Activated CD4-positive, alpha-beta memory T cell treated with anti-CD3 and anti-CD28 coated beads, Interleukin-2, amount 10 ng/mL, durations not matched to agents 7 days and 5 days (primary cell): ENCODE measurements at places on chromosomes 1 and 21.

DNA sequence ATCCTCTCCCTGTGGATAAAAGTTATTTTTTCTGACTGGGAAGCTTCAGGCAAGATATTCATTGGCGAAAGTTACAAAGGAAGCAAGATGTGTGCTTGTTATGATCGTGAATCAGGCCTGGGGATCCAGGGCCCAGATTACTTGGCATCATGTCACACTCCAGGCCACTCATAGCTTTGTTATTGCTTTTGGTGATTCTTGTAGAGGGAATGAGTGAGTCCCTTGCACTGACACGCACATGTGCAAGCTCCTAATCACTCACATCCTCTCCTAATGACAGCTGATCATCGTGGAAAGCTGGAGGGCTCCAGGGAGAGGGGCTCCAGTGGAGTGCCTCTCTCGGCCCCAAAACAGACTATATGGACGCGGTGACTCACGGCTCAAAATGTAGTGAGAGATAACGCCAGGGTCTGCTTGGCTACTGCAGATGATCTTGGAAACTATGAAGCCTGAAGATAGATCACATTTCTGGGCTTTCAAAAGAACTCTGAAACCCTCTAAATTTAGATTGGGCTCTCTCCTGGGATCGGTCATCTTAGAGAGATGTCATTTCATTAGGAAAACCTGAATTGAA, 481.1 kb upstream of the USP24 start:
- DNase-seq: no peak

DNA sequence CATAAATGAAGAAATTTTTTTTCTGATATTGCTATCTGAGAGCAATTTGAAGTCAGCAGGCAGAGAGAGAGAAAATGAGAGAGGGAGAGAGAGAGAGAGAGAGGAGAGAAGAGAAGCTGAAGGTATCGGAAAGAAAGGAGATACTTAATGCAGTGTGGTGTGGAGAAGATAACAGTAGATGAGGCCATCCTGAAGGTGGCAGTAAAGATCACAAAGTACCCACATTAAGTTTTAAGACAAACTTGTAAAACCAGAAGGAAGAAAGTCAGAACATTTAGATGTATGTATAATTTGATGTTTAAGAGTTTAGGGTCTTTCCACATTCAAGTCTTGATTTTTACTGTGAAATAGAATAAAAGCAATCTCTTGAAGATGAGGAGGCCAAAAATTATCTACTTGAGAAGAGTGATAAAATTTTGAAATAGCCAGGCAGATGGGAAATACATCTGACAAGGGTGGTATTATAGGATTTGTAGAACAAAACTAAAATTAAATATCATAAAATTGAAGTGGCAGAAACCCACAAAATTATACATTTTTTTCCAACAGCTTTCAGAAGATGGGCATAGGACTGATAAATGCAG, 1753.4 kb downstream of the MRPL39 start:
- no peak for DNase-seq

DNA sequence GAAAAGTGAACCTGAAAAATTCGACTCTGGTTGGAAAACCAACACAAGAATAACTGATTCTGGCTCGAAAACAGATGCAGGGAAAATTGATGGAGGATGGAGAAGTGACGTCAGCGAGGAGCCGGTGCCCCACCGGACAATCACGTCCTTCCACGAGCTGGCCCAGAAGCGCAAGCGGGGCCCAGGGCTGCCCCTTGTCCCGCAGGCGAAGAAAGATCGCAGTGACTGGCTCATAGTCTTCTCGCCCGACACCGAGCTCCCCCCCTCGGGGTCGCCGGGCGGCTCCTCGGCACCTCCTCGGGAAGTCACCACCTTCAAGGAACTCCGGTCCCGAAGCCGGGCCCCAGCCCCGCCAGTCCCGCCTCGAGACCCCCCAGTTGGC, 1.9 kb downstream of the RUSC1 start:
- peak; percentile 32 for DNase-seq

DNA sequence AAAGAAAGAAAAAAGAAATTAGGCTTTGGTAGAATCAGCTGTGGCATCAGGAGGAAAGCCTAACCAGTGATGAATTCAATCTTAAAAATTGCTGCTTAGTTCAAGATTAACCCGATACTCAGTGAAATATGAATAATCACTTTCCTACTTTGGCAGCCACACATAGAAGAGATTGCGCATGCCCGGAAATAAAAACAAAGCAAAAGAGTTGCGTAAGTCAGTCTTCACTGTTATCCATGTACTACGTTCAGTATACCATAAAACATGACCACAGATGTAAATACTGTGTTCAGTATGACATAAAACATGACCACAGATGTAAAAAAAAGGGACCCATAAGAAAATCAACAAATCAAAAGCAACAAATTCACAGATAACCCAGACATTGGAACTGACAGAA, 19.2 kb downstream of the CD1D start:
- no peak for DNase-seq

DNA sequence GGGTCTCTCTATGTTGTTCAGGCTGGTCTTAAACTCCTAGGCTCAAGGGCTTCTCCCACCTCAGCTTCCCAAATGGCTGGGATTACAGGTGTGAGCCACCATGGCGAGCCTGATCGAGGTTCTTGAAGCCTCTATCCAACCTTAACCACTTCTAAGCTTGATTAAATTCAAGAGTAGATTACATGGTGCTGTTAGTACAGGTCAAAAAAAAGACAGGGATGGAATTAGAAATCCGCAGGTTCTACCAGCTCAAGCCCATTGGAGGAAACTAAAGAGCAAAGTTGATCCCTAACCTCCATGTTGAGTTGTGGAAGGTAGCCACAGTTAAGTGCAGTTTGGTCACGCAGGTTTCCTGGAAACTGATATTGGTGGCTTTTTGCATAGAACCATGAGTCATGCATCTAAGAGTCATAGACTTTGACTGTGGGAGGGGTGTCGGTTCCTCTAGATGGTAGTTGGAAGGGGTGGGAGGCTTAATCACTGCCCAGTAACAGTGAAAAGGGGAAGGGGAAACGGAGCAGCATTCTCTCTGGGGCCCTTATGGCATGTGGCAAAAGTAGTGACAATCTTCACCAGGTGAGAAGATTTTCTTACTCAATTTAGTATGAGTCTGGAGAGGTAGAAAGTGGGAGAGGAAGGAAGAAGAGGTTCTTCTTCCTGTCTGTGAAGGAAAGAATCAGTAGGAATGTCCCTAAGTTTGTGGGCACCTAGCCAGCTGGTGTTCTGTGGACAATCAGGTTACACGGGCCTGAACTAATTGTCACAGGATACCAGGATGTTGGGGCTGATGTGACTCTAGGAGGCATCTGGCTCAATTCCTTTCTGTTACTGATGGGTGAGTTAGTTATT, 7.0 kb downstream of the CD53 start:
- DNase-seq: peak; percentile 82

GRCh38 chr1:231541842-231542241, 13.4 kb downstream of the TSNAX start:
- DNase-seq: no peak

- DNase-seq: no peak
Measured at GRCh38 chr1:150178548-150178947, 28.8 kb downstream of the PLEKHO1 start.

- no peak for DNase-seq
Measured at GRCh38 chr1:184471686-184472085, 84.9 kb downstream of the C1orf21 start.

GRCh38 chr1:22075718-22076117, 23.2 kb downstream of the CDC42 start:
- no peak for DNase-seq

GRCh38 chr1:67890857-67891256, 57.6 kb upstream of the GNG12 start:
- no peak for DNase-seq

DNA sequence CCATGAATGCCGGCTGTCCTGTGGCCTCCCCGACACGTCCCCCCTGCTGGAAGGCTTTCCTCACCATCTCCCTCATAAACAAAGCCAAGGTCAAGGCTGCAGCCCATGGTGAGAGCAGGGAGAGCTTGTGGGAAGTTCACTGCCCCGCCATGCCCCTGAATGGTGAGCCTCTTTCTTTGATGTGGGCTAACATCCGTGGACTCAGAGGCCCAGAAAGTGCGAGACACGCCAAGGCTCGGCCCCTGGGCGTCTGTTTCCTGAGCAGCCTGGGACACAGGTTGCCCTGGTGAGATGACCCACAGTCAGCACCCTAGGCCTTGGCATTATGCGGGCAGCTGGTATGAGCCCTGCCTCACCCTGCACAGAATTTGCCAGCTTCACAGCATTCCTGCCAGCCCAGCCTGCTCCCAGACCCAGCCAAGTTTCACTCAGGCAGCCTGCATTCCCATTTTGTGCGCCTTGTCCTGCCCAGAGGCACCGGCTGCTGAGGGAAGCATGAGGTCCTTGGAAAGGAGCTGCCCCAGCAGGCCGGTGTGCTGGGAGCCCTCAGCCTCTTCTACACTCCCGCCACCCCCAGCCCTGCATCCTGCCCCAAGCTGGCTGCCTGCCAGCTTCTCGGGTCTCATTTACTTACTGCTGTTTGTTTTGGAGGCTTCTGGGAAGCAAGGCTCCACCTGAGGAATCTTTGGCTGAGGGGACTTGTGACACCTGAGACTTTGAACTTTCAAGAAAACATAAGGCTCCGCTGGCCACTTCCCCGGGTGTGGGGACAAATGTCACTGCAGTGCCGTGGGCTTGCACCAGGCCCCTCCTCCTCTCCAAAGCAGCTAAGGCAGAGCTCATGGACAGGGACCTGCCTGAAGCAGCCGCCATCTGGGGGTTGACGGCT, 31.9 kb downstream of the NEK2 start:
- DNase-seq: peak; percentile 26

DNA sequence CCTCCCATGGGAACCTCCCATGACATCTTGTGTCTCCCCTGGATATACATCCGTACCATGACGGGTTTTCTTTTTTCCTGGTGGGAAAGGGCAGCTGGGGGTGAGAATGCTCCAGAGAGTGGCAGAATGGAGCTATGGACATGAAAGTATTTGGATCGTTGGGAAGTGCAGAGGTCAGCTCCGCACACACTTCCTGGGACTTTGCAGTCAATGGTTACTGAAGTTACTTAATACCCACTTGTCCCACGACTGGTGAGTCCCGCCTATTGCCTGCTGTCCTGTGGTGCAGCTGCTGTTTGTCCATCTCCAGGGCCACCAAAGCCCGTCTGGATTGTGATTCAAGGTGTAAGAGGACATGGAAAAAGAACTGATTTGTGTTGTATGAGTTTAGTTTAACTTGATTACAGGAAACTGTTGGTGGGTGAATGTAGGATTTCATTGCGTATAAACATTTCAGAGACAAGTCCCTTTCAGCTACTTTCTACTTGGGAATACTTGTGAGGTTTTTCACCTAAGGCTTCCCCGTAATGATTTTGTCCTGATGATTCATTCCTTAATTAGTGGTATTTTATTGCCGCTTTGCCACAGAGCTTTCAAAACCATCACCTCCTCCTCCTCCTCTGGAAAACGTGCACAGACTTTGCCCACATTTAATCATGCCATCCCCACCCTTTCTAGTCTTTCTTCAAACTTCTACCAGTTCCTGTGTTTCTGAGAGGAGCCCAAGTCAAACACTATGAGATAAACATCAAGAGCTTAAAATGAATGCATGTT, 308.8 kb downstream of the KIF26B start:
- DNase-seq: no peak

DNA sequence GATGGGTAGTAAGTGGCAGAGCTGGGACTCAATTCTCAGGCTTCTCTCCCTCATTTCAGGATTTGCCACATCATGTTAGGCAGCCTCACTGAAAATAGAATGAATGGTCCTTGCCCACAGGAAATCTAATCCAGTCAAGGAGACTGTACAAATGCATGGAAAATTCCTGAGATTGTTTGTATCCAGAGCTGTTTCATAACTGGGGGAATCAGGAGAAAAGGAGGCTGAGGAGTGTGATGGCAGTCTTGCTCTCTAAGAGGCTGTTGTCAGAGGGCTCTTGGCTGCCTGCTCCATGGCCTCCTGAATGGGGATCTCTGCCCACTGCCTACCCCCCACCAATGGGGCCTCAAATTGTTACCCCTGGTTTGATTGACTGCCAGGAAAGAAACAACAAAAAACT, 141.9 kb upstream of the TNR start:
- no peak for DNase-seq

DNA sequence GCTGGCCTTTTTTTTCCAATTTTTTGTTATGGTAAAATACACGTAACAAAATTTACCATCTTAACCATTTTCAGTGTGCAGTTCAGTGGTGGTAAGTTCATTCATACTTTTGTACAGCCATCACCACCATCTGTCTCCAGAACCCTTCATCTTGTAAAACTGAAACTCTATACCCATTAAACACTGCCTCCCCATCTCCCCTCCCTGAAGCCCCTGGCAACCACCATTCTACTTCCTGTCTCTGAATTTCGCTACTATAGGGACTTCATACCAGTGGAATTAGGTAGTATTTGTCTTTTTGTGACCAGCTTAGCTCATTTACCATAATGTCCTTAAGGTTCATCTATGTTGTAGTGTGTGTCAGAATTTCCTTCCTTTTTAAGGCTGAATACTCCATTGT, 8.7 kb downstream of the PKNOX1 start:
- peak; percentile 18 for DNase-seq

- DNase-seq: no peak
Measured at GRCh38 chr1:153741986-153742385, 14.1 kb downstream of the INTS3 start.

- DNase-seq: no peak
Measured at GRCh38 chr1:21831454-21831970, 19.4 kb downstream of the LDLRAD2 start.

DNA sequence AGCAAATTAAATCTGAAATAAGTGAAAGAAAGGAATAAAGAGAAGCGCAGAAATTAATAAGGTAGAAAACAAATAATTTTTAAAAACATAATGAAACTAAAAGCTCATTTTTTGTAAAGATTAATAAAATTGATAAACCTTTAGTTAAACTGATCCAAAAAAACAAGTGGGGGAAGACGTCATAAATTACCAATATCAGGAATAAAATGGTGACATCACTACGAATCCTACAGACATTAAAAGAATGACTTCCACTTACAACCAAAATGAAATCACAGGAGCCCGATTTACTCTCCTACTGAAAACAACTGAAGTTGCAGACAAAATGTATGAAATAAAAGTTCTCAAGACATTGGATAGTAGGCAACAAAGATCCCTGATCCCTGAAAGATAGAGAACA, 68.1 kb upstream of the IFFO2 start:
- DNase-seq: no peak

DNA sequence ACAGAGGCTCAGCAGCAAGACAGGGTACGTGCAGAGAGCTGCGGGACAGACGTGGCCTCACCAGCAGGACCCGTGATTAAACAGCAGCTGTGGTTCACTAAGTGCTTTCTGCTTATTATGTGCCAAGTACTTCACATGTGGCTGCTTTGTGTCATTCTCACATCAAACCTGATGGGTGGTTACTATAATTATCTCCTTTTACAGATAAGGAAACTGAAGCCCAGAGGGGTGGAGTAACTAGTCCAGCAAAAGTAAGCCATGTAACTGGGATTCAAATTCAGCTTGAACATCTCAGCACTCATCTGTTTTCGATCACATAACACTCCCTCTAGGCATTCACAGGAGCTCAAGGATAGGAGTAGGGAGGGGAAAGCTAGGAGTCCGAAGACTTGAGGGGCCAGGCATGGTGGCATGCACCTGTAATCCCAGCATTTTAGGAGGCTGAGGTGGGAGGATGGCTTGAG, 50.8 kb upstream of the CLIC4 start:
- DNase-seq: no peak

- no peak for DNase-seq
Measured at GRCh38 chr1:30450818-30451233, 272.6 kb downstream of the MATN1 start.

GRCh38 chr1:192598589-192598988, 23.0 kb downstream of the RGS1 start:
- no peak for DNase-seq
